Activated naive CD4-positive, alpha-beta T cell (primary cell): ENCODE measurements at places on chromosomes 16 and 17.

DNA sequence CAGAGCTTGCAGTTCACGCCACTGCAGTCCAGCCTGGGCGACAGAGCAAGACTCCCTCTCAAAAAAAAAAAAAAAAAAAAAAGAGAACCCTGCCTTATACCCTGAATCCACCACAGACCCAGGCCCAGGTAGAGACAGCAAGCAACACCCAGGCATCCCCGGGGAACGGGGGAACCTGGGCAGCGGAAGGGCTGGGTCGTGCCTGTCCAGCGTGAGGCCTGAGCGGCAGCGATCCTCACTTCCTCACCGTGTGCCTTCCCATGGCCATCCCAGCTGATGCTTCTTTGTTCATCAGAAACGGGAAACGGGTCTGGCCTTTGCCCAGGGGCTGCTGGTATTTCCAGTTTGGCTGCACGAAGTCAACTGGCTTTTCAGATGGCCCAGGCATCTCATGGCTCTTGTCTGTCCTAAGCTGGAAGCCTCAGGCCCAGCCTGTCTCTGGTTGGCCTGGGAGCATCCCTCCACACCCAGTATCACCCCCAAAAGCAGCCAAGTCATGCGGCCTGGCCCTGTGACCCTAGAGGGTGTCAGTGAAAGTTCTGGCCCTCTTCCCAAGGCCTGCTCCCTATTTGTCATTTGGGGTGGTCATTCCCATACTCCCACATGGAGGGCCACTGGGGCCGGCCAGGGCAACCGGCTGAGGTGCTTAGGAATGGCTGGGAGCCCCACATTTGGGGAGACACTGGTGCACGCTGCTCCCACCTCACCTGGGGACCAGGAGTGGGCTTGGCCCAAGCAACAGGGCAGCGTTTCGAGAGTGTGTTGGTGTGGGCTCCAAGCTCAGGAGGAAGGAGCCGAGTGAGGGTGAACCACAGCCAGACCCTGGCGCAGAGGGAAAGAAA is 20.1 kb downstream of the FAM83G start:
- no peak for DNase-seq

DNA sequence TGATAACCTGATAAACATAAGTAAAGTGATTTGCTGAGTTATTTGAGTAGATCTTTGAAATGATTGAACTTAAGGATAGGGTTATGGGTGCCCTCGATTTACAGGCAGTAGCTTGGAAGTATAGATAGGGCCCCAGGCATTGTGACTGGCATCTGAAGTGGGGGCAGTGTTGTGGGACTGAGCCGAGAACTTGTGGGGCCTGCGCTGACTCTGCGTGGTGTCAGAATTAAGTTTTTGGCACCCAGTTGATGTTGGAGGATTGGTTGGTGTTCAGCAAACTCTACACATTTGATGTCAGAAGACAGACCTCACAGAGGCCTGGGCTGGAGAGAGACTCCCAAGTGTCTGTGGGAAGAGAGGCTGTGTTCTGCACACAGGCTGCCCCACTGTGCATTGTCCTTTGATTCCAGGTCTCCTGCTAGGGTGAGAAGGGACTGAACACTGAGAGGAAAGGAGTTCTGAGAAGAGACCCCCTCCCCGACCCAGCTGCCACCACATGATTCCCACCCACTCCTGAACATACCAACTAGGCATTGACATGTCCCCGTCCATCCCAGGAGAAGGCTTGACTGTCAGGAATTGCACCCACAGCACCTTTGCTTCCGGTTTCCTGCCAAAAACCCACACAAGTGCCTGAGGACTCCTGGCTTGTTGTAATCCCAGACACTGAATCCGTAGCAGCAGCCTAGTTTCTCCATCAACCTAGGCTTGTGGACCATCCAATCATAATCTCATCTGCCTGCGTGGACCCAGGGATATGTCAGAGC is 4.5 kb downstream of the ZNF267 start:
- no peak for DNase-seq

GRCh38 chr17:42117397-42118125 is 3.6 kb downstream of the KAT2A start:
- DNase-seq, result no peak

DNA sequence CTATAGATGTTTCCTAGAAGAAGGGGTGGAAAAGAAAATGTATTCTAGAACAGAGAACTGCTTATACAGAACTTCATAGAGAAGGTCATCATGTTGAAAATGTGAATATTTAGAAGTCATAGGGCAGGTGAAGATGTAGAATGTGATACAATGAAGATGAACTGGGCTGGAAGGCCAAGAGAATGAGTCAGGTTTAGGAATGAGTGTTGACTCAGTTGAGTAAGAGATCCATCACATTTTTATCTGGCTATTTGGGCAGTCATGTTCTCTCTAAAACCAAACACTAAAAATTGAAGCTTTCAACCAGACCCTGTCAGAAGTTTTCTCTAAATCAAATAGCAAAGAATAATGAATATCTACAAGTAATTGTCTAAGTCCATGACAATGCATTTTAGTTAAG is 660.5 kb downstream of the KCNJ2 start:
- DNase-seq, result no peak

- no peak for DNase-seq
Measured at GRCh38 chr16:24257958-24258357, 1.8 kb downstream of the CACNG3 start.

- no peak for DNase-seq
Measured at GRCh38 chr17:38544175-38544838, 61.4 kb downstream of the SRCIN1 start.

DNA sequence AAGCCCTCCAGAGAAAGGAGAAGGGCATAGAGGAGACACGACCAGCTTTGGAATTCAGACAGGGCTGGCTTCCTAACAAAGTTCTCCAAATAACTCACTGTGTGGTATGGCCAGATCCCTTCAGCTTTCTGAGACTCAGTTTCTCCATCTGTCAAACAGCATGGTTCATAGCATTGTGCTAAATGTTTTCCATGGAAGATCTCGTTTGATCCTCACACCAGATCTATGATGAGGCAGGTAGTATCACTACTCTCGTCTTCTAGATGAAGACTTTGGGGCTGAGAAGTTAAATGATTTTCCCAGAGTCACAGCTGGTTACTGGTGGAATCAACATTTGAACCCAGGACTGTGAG is 507.3 kb downstream of the HAPSTR1 start:
- no peak for DNase-seq

- DNase-seq, result no peak
Measured at GRCh38 chr16:30437511-30438046, 7.7 kb upstream of the DCTPP1 start.

DNA sequence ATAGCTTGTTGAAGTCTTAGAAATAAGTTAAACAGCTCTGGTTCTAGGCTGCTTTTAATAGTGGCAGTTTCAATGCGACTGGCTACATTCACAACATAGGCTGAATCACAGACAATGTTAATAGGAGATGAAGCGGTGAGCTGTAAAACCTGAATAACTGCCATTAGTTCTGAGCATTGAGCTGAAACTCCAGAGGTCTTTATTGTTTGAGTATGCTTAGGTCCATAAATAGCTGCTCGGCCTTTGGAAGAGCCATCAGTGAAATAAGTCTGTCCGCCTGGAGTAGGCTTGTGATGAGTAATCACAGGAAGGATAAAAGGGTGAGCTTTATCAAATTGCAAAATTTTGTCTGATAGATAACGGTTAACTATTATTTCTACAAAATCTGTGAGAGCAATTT is 9.4 kb upstream of the ZNF689 start:
- no peak for DNase-seq

DNA sequence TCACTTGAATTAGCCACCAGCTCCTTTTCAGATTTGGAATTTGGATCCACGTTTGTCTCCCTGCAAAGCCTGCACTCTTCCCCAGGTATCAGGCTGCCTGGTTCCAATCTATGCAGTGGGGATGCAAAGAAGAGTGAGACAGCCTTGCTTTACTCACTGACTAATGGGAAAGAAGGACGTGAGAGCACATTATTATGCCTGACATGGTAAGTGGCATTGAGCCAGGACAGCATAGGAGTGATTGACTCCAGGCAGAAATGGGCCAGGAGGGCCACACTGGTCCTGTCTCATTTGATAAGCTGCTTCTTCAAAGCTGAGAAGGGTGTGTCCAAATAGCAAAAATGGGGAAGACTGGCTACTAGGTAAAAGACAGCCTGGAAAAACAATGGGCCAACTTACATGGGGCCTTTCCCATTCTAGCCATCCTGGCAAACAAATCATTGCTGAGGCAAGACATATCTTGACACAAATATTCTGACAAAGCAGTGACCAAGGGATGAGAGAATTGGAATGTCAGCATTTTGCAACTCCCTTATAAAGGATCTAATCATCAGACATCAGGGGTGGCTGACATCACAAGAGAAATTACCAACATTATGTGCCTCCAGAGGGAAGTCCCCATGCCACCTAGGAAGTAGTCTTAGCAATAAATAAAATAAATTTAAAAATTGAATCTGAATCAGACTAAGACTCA is 38.6 kb downstream of the CDH11 start:
- no peak for DNase-seq

GRCh38 chr16:16141784-16142396 is 81.4 kb downstream of the ABCC6 start:
- DNase-seq, result no peak

DNA sequence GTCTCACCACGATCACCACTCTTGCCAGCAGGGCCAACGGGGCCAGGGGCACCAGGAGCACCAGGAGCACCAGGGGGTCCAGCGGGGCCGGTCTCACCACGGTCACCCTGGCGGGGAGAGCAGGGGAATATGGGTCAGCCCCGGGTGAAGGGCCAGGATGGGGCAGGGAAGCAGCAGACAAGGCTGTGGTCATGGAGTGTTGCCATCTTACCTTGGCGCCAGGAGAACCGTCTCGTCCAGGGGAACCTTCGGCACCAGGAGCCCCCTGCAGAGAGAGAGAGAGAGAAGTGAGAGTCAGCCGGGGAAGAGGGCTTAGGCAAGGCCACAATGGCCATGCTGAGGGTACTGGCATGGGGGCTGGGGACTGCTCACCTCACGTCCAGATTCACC is 12.9 kb downstream of the COL1A1 start:
- no peak for DNase-seq

- DNase-seq, result no peak
Measured at GRCh38 chr17:58498177-58498828, 10.1 kb upstream of the HSF5 start.

DNA sequence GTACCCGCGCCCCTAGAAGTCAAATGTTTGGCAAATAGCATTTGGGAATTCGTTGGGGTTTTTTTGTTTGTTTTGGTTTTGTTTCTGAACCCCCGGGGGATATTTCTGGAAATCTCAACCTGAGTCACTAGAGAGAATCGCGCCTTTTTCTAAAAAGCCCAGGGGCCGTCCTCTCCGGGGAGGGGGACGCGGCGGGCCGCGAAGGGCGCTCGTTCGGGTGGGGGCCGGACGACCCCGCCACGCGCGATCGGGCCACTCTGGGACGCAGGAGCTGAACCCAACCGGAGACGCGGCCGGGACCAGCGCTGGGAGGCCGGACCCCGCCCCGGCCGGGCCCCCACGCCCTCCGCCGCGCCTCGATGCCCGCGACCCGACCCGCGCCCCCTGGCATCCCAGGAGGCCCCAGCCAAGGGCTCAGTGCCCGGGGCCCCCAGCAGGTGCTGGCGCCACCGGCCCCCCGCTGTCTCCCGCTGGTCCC is 302 bp downstream of the LITAF start:
- peak; percentile 31 for DNase-seq

- no peak for DNase-seq
Measured at GRCh38 chr16:78503602-78504001, 404.1 kb downstream of the WWOX start.

DNA sequence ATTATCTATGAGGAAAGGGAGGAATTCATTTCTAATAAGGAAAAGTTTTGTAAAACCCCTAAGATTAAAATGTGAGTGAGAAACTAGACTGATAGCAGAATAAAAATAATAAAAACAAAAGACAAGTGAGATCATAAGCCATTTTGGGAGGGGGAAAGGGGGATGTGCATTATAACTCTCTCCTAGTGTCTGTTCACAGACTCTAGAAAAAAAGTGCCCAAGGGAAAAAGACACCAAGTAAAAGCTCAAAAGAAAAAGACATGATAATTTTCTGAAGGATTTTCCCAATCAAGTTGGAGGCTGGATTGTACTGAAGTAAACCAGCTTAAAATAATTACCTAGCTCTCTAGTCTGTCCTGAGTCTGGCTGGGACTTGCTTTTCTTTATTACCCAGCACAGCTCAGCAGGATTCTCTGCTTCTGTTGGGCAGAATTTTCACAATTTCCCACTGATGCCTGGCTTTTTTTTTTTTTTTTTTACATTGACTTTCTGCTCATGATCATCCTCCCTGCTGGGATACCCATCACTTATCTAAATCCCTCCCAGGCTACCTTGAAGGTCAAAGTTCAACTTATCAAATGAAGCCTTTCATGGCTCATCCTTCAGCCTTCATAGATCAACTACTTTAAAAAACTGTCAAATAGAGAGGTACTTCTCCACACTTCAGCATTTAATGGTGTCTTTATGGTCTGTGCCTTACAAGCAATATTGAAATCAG is 124.2 kb upstream of the KCNJ16 start:
- DNase-seq, result no peak

- DNase-seq, result no peak
Measured at GRCh38 chr16:49588729-49589384, 215.3 kb downstream of the C16orf78 start.

GRCh38 chr17:54944796-54945195 is 23.7 kb downstream of the COX11 start:
- no peak for DNase-seq

- no peak for DNase-seq
Measured at GRCh38 chr16:721765-722540, 1.0 kb downstream of the ANTKMT start.

GRCh38 chr17:40303009-40303657 is 5.8 kb upstream of the RARA start:
- no peak for DNase-seq

GRCh38 chr17:79322211-79323123 is 247.8 kb downstream of the ENGASE start:
- no peak for DNase-seq

DNA sequence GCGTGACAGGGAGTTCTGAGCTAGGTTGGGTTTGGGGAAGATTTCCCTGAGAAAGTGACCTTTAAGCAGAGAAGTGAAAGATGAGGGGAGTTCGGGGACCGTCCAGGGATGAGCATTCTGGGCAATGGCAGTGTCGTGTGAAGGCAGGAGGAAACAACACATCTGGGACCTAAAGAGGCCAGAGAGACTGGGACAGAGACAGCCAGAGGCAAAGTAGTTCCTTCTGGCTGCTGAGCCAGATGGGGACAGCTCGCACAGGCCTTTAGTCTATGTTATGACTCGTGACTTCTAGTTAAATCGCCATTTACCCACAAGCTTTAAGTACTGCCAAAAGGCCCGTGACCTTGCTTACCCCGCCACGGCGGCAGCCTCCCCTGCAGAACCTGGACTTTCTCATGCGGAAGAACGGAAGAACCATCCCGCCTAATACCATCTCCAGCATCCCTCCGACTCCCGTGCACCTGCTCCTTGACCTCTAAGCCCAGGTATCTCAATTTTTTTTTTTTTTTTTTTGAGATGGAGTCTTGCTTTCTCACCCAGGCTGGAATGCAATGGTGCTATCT is 8.5 kb upstream of the MED11 start:
- no peak for DNase-seq

- no peak for DNase-seq
Measured at GRCh38 chr17:47684535-47685193, 9.3 kb upstream of the TBKBP1 start.
